H54 (cell line): ENCODE measurements at places on chromosomes 1 and 21.

DNA sequence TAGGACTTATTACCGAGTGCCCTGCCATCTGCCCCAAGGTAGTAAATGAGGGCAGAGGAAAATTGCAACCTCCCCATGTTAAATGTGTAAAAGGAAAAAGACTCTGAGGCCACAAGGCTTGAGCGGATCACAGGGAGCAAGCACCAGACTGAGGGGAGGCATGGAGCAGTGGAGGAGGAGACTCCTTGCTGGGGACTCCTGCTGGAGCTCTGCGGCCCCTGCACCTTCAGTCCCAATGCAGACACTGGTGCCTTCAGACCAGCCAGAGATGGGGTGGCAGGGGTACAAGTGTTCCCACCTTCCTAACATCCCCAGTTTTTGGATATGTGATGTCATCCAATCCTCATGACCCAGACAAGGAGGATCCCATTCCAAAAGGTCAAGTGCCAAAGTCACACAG is 128.4 kb upstream of the NGF start:
- DNase-seq = no peak

DNA sequence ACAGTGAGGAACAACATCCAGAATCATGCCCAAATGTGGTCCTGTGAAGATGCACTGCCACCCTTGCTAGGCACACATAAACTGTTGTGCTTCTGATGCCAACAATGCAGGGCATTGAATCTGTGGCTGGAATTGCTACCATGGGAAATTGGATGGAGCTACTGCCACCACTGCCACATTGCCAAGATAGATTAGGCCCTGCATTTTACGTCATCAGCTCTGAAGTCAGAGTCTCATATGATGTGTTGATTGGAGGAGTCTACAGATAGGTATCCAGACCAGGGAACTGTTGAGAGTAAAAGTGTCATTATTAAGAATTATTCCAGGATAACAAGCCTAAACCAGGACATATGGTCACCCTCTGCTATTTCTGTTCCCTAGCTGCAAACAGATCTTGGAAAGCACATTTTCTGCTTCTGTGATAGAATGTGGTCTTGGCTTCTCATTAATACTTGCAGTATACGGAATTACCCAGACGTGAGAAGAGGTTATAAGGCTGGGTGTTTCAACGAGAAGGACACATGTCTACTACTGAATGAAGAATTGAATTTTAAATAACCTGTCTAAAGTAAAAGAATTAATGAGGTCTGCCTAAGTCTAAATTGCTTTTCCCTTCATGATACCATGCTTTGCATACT is 106.6 kb downstream of the TNNI3K start:
- DNase-seq = no peak

DNA sequence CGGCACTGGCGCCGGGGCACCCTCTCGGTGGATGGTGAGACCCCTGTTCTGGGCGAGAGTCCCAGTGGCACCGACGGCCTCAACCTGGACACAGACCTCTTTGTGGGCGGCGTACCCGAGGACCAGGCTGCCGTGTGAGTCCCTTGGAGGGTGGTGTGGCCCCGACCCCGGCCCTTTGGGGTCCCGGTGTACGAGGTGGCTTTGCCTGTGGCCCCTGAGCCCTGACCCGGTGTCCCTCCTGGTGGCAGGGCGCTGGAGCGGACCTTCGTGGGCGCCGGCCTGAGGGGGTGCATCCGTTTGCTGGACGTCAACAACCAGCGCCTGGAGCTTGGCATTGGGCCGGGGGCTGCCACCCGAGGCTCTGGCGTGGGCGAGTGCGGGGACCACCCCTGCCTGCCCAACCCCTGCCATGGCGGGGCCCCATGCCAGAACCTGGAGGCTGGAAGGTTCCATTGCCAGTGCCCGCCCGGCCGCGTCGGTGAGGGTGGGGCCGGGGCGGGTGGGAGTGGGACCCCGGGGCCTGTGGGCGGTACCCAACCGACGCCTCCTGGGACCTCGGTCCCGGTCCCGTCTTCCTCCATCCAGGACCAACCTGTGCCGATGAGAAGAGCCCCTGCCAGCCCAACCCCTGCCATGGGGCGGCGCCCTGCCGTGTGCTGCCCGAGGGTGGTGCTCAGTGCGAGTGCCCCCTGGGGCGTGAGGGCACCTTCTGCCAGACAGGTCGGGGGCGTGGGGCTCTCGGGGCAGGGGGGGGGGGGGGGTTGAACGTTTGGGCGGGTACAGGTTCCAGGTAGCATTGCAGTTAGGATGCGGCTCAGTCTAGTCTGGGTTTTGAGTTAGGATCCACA is 24.6 kb downstream of the RNF223 start:
- DNase-seq = no peak

- no peak for DNase-seq
Measured at GRCh38 chr1:160342526-160342925, 524 bp downstream of the COPA start.

GRCh38 chr1:117828201-117828600 is 101.2 kb downstream of the GDAP2 start:
- DNase-seq = no peak

GRCh38 chr1:226596531-226597165 is 48.1 kb downstream of the STUM start:
- DNase-seq = no peak

DNA sequence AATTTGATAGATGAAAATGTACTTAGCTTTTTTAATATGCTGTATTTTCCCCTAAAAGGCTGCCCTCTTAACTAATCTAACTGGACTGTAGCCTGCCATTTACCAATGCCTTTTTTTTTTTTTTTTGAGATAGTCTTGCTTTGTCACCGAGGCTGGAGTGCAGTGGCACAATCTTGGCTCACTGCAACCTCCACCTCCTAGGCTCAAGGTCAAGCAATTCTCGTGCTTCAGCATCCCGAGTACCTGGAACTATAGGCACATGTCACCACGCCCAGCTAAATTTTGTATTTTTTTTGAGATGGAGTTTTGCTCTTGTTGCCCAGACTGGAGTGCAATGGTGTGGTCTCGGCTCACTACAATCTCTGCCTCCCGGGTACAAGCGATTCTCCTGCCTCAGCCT is 18.7 kb downstream of the PAFAH2 start:
- no peak for DNase-seq

GRCh38 chr1:207219979-207220889 is 101.2 kb upstream of the CD55 start:
- no peak for DNase-seq

DNA sequence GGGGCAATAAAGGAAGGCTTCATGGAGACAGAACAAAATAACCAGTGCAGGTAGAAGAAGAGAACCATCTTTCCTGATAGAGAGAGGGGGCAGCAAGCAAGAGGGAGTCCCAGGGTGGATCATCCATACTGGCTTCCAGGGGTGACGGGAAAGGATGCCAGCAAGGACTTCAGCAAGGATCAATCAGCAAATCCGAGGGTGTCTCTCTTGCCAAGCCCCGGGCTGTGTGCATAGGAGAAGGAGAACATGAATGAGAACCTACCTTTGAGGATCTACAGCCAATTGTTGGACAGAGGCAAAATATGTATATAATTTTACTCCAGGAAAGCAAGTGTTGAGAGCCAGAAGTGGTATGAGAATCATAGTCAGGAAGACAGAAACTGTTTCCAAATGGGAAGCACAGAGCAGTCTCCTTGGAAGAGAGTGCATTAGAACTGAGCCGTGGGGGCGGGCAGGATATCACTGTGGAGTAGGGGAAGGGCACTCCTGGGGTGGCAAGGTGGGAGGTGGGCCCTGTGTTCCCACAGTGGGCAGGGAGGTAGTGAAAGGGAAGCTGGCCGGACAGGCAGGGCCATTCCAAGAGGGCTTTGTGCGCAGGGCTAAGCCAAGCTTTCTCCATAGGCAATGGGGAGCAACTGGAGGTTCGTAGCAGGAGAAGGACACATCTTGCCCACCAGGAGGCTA is 1.1 kb upstream of the S100A9 start:
- DNase-seq = no peak

DNA sequence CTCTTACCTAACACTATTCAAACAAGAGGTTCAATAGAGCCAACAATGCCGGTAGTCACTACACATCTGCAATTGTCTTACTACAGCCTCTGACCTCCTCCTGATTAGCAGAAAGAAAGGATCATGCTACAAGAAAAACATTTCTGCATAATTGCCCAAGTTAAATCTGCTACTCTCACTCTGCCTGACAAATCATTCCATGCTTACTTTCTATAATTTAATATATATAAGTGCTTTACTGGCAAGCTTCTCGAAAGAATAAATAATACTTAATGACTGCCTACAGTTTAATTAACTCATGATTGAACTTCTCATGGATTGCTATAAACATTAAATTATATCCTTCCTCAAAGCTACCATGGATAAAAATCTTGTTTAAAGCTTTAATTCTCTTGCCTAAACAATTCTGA is 156.0 kb downstream of the SLC45A1 start:
- DNase-seq = no peak

GRCh38 chr1:161987303-161987702 is 36.4 kb downstream of the OLFML2B start:
- no peak for DNase-seq

DNA sequence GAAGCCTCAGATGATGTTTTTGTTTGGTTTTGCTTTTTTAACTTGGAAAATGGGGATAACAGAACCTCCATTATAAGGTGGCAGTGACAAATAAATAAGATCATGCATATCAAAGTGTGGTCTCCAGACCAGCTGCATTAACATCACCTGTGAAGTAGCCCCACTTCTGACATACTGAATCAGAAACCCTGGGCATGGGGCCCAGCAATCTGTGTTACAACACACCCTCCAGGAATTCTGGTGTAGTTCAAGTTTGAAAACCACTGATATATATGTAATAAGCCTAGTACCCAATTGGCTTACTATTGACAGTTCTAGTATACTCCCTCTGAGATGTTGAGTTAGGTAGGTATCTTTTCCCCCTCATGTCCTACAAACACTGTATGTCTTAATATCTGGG is 24.1 kb upstream of the RNF19B start:
- no peak for DNase-seq

- DNase-seq = no peak
Measured at GRCh38 chr1:200547386-200547785, 73.2 kb downstream of the KIF14 start.

- DNase-seq = no peak
Measured at GRCh38 chr1:116309090-116309870, 63.8 kb upstream of the ATP1A1 start.

- no peak for DNase-seq
Measured at GRCh38 chr21:41405321-41405720, 20.7 kb upstream of the MX1 start.

GRCh38 chr1:42845866-42846256 is 552 bp upstream of the ZNF691 start:
- DNase-seq = no peak

DNA sequence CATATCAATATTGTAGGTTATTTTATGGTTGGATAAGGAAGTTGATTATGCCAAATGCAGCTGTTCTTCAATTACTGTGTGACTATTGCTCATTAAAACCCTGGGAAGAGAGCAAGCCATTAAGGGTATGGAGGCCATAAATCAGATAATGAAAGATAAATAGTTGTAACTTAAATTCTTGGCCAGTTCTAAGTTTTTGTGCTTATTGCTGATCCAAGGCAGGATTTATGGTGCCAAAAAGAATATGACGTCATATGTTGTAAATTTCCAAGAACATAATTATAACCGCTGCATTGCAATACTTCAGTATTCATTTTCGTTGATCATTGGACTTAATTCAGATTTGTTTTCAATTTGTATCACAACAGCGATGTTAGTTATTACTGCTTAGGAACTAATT is 211.6 kb downstream of the LRRC40 start:
- DNase-seq = no peak

- DNase-seq = no peak
Measured at GRCh38 chr1:81340239-81340638, 460.5 kb upstream of the ADGRL2 start.

DNA sequence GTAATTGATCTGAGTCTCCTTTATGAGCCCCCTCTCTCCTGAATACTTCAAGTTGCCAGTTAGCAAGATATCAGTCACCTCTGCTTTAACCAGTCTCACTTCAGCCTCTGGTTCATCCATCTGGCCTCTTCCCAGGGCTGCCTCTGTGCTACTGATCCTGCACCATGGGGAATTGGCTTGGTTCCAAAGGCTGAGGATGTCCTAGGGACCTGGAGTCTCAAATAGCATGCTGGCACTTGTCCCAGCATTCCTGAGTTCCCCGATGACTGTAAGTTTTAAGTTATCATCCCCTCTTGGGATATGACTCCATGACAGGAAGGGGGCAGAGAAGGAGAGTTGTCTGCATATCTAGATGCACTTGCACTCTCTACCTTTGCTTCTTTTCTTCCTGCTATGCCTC is 252.0 kb downstream of the PTBP2 start:
- no peak for DNase-seq

- no peak for DNase-seq
Measured at GRCh38 chr1:37947364-37947763, 511 bp upstream of the INPP5B start.

DNA sequence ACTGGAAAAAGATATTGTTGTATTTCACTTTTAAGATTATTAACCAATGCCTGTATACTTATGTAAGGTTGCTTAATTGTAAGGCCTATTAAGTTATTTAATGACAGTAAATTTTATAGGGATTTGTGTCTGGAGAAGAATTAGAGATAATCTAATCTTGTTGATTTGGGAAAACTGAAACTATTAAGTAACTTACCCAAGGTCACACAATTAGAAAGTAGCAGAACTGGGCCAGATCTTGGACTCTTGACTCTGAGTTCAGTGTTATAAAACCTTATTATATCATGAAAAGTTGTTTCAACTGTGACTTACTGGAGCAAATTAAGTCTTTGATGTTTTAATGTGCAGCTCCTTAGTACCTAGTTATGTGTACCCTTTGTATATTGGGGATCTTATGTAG is 38.5 kb downstream of the CAMTA1 start:
- no peak for DNase-seq

DNA sequence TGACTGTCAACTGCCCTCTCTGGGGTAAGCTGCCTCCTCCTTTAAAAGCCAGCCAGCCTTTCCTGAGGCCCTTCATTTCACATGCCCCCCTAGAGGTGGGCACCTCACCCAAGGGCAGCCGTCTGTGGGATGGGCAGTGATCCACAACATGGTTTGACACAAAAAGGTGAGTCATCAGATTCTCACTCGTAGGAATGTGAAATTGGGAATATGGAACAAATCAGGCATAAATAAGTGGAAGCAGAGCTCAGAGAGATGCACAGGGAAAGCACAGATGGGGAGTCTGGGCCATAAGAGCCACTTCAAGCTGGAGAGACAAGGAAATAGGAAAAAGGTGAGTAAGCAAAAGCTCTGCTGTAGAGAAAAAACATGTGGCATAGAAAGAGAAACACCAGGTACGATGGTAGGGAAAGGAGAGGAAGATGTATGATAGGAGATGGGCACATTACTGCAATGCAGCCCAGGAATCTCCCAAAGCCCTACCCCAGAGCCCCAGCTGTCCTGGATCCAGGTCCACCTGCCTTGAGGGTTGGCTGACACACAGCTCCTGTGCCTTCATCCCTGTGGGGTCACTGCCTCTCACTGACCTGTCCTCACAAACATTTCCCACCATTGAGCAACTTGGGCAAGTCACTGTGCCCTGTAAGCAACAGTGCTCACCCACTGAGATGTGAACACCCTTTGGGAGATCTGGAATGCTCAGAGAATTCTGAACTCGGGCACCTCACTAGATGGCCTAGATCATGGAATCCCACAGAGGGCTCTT is 86.6 kb downstream of the ASTN1 start:
- no peak for DNase-seq
